ENCODE measurements at places on chromosomes 7 and 10.

GRCh38 chr7:33630359-33630758, 275.0 kb upstream of the BMPER start:
- no peak for DNase-seq

- no peak for DNase-seq
Measured at GRCh38 chr10:120788771-120789170, 62.4 kb upstream of the WDR11 start.

GRCh38 chr10:103783681-103784080, 71.7 kb downstream of the SH3PXD2A start:
- no peak for DNase-seq

GRCh38 chr7:4818000-4818794, 42.8 kb downstream of the AP5Z1 start:
- DNase-seq, result no peak

GRCh38 chr10:76657337-76658012, 980.1 kb downstream of the KCNMA1 start:
- no peak for DNase-seq

DNA sequence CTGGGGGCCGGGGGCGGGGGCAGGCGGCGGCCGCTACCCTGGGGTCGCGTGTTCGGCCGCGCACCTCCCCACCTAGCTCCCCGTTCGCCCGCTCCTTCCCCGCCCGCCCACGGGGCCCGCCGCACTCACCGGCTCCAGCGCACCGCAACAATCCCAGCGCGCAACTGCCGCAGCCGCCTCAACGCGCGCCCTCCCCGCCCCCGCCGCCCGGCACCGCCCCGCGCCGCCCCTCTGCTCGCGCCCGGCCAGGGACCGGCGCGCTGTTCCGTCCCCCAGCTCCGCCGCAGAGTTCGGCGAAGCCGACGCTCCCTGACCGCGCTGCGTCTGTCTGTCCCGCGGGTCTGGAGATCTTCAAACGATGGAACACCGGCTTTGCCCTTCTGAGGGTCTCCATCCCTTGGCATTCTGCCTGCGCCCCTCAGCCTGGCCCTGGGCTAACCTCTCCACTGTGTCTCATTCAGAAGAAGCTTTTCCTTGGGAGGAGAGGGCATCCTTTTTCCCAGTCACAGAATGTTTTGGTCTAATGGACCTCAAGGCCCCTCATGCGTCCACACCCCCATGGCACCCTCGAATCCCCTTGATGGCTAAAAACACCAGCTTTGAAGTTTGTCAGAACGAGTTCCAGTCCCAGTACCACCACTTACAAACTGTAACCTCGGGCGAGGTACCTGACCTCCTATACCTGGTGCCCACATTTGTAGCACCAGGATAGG, at the start of gene NT5C2:
NT5C2 (minus strand) TSS at position 166 of the 713 bp plus-strand sequence. CDS start 18,314 bp downstream, outside the sequence.
- DNase-seq, result peak; percentile 50

DNA sequence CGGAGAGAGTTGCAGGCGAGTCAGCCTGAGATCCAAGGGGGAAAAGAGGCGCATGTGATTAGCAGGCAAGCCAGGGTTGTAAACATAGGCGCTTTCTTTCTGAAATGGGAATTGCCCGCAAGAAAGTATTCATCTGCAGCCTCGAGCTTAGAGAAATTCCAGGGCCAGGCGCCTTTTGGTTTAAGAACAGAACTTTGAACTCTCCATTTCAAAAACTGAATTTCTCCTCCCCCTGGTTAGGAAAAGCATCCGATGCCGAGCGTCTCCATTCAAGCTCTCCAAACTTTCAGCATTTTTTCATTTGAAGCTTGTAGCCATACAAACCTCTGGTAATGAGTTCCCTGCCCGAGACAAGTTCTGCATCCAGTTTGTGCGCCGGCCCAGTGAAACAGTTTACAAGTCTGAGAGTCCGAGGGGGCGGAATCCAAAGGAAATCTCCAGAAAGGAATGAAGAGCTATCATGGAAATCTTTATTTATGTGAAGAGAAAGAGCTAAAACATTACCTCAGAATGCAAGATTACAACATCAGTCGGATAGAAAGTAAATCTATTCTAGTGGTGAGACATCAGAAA, 69.9 kb downstream of the FAM204A start:
- no peak for DNase-seq

- no peak for DNase-seq
Measured at GRCh38 chr10:122490786-122491680, 29.7 kb downstream of the HTRA1 start.

GRCh38 chr10:5314840-5315239, 49.9 kb upstream of the UCN3 start:
- no peak for DNase-seq

GRCh38 chr7:2195400-2196246, 37.1 kb downstream of the MAD1L1 start:
- DNase-seq, result no peak

DNA sequence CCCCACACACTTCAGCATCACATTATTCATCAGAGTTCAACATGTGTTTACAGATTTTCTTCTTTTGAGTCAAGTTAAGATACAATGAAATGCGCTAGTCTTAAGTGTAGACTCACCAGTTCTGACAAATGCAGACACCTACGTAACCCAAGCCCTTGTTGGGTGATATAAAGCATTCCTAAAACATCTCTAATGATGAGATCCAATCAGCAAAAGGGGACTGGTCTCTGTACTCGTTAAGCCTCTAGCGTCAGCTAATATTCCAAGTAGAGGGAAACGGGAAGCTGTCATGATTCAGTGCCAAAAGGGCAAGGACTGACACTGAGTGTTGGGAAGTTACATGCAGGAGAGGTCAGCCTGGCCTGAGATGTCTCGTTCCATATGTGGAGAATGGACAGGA, 38.7 kb upstream of the TRIL start:
- DNase-seq, result no peak

DNA sequence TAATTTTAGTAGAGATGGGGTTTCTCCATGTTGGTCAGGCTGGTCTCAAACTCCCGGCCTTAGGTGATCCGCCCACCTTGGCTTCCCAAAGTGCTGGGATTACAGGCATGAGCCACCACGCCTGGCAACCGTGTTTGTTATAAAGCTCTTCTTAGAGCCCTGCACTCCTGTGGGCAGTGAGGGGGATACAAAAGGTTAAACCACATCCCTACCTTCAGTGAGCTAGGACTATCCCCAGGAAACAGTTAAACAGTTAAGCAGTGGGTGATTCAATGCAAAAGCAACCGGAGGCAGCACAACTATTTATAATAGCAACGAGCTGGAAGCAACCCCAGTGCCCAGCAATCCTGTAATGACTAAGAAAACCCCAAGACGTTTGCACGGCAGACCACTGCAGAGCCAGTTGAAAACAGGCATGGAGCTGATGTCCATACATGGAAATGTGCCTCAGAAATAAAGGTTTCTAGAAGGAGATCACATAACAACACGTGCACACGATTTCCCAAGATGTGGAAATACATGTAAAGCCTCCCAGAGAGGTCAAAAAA, 107.2 kb upstream of the LYZL2 start:
- DNase-seq, result no peak

DNA sequence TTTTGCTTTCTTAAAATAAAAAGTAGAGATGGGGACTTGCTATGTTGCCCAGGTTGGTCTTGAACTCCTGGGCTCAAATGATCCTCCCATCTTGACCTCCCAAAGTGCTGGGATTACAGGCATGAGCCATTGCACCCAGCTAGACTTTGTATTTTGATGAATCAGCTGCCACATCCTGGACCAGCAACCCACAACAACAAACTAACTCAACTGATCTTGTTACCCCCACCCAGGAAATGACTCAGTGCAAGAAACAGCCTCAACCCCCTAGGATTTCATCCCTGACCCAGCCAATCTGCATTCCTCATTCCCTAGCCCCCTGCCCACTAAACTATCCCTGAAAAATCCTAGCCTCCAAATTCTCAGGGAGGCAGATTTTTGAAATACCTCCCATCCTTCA, 123.8 kb downstream of the IPMK start:
- no peak for DNase-seq

DNA sequence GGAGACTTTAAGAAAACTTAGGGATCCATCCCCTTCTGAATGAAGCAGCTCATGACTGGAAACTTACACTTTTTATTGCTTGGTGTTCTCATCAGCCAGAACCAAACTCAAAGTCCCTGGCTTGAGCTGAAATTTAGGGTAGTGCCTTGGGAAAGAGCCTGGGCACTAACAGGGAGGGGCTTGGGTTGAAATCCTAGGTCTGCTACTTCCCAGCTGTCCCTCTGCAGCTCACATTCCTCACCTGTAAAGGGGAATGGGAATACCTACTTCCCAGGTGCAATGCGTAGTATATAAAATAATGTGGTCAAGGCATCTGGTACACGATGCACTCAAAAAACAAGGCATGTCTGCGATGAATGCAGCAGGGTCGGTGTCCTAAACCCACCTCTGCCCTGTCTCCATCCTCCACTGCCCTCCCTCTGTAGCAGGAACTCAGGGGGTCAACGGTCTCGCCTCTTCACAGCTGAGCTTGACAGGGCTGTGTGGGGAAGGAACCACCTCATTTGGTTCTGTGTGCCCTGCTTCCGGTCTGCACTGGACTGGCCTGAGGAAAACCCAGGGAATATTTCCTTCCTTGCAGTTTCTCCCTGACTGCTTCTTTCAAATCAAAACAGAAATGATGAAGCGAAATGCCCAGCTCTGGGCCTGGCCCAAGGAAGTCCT, 80.0 kb downstream of the COBL start:
- no peak for DNase-seq

GRCh38 chr7:131900785-131901287, 344.4 kb upstream of the PODXL start:
- DNase-seq, result no peak

DNA sequence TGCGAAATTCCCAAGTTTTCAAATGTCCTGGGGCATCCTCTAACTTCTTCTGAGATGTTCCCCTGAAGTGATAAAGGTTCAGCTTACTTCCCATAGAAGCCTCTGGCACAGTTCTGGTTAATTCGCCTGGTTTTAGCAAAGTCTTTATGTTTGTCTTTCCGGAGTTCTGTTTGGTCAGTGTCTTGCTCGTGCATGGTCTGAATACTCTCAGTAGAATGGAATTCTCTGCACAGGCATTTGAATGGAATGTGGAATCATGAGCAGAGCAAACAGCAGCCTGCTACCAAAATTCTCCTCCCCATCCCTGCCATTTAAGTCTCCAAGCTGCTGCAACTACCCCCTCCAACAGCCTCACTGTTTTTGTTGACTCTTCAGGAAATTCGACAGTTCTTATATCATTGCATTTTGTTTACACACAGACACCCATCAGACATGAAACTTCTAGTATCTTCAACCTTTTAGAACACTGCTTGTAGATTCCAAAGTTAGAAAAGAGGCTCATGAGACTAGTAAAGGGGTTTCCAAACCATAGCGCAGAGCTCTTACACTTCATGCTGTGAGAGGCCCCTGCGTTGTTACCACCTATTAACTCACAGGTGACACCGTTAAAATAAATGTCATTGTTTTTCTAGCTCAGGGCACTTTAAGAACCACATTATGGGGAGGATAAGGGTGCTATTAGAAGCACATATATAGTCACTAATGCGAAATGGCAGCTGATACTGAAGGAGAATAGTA, 129.7 kb downstream of the PLCE1 start:
- no peak for DNase-seq
